T-helper 9 cell (primary cell): ENCODE measurements at places on chromosomes 16 and 17.

DNA sequence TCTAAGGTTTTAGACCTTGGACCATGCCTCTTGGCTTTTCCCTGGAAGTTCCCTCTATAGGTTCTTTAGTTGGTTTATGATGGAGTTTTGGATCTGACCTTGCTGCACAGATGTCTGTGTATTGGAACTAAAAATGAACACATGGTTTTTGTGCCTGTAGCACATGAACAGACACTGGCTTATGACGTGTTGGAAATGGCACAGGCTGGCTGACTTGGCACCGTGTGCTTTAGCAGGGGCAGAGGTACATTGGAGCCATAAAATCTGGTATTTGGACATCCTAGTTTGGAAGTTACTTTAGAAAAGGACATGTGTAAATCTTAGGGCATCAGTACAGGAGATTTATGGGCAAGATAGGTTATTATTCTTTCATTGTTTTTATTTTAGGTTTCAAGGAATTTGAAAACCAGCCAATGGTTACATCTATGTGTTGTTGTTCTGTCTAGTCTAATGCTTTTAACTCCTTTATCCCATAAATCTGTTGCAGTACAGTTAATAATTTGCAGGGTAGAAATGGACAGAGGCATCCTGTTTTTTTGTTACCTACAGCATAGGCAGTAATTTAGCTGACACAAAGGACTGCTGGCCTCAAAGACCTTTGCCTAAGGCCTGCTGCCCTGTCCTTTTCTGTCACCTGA, 6.0 kb downstream of the SOCS7 start:
- DNase-seq = no peak

GRCh38 chr17:60535382-60536279, 9.6 kb upstream of the APPBP2 start:
- no peak for DNase-seq

DNA sequence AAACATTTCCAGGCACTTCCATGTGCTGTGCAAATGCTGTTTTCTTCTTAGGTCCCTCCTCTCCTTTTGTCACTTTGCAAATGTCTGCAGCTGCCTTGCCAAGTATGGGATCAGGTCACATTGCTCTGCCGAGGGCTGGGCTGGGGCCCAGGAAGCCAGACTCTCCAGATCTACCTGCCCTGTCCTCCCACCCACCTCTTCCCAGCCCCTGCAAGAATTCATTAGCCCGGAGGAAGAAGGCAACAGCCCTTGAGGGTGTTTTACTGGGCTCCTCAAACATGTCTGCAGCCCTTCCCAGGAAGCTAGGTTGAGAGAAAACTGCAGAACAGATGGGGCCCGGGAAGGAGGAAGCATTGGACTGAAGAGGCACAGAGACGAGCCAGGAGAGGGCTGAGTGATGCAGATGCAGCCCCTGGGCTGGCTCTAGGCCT, 47.1 kb downstream of the WSB1 start:
- DNase-seq = no peak

DNA sequence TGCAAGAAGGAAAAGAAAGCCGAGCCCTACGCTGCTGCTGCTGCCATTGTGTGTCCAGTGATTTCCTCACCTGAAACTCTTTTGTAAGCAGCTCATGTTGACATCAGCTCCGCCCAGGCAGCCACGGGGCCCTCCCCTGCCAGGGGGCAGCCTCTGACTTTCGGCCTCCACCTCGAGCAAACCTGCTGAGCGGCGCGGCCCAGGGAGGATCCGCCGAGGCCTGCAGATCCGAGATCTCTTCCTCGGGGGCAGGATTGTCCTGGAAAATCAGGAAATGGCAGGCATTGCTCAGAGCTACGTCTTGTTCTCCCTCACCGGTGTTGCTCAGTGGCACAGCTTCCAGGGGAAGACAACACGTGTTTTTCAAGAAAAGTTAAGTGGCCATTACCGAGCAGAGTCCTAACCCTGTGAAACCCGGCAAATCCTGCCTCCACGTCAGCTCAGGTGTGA, 35.6 kb upstream of the ZNF750 start:
- DNase-seq = no peak
